ENCODE measurements at places on chromosomes 7 and 10.
A peak's percentile ranks its signal among the peaks of the same experiment; 100 is the strongest.

DNA sequence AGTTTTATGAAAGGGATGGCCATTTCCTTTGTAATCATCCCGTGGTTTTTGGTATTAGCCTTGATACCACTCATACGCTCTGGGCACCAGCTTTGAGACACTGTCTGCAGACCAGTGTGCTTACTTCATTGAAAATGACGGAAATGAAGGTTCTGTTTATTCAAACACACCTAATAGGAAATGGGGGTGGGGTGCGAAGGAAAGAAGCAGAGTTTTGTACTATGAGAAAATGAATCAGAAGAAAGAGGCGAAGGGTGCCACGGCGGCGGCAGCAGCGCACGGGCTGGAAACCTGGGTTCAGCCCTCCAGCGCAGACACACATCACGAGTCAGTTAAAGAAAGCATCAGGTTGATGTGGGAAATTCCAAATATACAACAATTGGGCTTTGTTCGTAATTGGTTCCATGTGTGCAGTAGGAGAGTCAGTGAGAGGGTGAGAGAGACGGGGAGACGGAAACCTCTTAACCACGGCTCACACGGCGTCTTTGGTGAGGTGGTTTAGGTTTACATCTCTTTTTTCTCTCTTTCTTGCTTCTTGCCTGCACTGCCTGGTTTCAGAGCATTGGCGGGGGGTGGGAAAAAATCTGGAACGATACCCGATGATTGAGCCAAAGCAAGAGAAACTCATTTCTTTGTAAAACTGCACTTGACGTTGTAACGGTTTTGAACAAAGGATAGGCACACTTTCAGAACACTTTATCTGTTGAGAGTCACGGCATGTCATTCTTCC lies 321.2 kb downstream of the FRMD4A start:
- DNase-seq: no peak
- no peaks in the 10 kb centered on the region for H3K27me3 ChIP-seq
- H3K4me1 ChIP-seq: no peaks in the 10 kb centered on the region
- H3K36me3 ChIP-seq: no peaks in the 10 kb centered on the region
- no peak overlapping the region for H3K4me3 ChIP-seq

DNA sequence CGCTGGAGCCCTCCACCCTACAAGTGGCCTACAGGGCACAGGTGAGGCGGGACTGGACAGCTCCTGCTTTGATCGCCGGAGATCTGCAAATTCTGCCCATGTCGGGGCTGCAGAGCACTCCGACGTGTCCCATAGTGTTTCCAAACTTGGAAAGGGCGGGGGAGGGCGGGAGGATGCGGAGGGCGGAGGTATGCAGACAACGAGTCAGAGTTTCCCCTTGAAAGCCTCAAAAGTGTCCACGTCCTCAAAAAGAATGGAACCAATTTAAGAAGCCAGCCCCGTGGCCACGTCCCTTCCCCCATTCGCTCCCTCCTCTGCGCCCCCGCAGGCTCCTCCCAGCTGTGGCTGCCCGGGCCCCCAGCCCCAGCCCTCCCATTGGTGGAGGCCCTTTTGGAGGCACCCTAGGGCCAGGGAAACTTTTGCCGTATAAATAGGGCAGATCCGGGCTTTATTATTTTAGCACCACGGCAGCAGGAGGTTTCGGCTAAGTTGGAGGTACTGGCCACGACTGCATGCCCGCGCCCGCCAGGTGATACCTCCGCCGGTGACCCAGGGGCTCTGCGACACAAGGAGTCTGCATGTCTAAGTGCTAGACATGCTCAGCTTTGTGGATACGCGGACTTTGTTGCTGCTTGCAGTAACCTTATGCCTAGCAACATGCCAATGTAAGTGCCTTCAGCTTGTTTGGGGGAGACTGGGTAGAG lies at the start of gene COL1A2:
Gene COL1A2 (plus strand): TSS at position 459 of the 704 bp plus-strand sequence. CDS start 137 bp downstream, at position 596.
- H3K27me3 ChIP-seq: no peaks in the 10 kb centered on the region
- no peak for DNase-seq
- H3K4me1 ChIP-seq: 0 out of 2 replicates have a peak, but pooled peaks cover 4% of the 10 kb centered on the region
- no peak within 1 kb of the TSS for H3K4me3 ChIP-seq
- no peak within 1 kb of the TSS for H3K27ac ChIP-seq
- no peaks in the 10 kb centered on the region for H3K36me3 ChIP-seq

GRCh38 chr7:92614660-92615174 lies 24.5 kb upstream of the FAM133B start:
- DNase-seq: no peak
- H3K4me3 ChIP-seq: no peak overlapping the region
- no peak overlapping the region for H3K27ac ChIP-seq

DNA sequence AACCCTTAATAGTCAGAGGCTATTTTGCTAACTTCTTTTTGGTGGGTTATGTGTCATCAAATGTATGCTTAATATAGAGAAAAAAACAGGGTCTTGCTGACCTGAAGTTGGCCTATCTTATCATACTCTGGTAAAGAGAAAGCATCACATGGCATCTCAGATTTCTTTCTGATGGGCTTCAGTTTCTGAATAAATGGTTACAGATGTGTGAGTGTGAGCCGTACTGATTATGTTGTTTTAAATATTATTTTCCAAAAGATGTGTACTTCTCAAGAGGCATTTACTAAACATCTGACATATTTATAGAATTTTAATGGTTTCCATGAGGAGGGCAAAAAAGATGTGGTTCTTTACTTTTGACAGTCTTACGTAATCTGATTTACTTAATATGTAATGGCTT lies 28.4 kb downstream of the BBS9 start:
- no peaks in the 10 kb centered on the region for H3K36me3 ChIP-seq
- H3K4me3 ChIP-seq: no peak overlapping the region
- DNase-seq: no peak
- H3K27ac ChIP-seq: no peak overlapping the region

GRCh38 chr10:69744971-69745370 lies 56.7 kb upstream of the COL13A1 start:
- H3K4me3 ChIP-seq: no peak overlapping the region
- H3K27ac ChIP-seq: no peak overlapping the region
- H3K36me3 ChIP-seq: no peaks in the 10 kb centered on the region

DNA sequence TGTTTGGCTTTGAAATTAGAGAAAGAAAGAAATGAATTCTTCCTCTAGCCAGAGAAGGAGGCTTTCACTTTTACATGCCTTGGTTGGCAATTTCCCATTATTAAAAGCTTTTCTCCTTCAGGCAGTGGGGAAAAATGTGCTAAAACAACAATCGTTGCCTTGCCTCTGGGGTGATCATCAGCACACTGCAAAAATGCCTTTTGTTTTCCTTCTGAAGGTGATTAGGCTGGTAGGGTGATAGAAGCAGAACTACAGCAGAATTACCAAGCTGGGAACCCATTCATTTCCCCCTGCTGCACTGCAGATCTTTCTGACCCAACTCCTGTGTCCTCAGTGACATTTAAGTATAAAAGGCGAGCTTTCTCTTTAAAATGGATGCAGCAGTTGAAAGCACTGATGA lies 22.2 kb downstream of the ANK3 start:
- H3K36me3 ChIP-seq: no peaks in the 10 kb centered on the region
- no peak overlapping the region for H3K27ac ChIP-seq
- no peak for DNase-seq
- H3K27me3 ChIP-seq: no peaks in the 10 kb centered on the region

DNA sequence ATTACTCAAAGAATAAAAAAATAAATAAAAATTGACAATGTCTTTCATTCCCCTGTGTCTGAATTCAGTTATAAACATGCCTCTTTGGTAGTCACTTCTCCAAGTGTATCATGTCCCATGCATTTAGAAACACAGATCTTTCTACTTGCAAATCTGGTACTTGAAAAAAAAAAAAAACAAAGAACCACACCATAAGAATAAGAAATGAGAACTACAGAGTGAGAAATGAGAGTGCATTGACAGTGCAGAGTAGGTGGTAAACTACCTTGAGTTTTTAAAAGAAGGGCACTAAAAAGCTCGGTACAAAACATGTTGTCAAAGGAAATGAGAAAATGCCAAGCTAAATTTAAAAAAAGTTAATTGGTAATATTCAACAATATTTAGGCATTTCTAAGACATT lies 123.0 kb downstream of the GPR85 start:
- H3K27ac ChIP-seq: no peak overlapping the region
- H3K36me3 ChIP-seq: no peaks in the 10 kb centered on the region
- H3K4me1 ChIP-seq: no peaks in the 10 kb centered on the region

DNA sequence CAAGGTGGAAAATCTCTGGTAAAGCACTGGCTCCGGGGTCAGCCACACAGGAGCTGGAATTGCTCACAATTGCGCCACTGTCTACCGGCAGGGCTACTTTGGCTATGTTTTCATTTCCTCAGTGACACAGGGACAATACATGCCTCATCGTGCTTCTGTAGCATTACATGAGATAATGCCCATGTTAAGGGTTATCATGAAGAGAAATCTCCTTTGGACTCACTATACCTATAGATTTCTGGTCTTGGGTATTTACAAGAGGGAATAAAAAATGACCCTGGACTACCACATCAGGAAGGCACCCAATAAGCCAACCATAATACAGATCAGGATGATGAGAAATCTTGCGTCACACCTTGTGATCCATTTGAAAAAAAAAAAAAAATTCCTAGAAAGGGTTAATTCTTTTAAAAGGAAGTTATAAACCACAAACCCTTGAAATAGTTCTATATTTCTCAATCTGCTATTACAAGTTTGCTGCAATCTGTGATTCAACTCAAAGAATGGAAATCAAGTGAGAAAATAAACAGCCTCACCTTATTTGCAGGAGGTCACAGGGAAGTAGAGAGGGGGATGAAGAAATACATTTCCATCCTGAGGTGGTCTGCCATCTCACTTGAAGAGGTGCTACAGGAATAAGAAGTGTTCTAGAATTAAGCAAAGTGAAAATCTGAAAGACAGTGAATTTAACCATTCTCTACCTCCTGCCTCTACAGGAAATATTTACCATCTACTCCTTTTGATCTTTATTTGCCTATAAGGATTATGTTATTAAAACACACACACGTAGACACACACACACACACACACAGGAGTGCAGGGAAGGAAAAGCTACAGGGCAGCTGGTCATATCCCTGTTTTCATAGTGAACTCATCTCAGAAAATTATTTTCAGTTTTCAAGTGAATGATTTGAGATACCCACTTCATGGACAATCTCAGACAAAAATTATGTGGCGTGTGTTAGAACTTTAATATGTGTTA lies 231.3 kb upstream of the CELF2 start:
- no peak overlapping the region for H3K27ac ChIP-seq
- no peaks in the 10 kb centered on the region for H3K36me3 ChIP-seq
- H3K4me3 ChIP-seq: no peak overlapping the region
- no peaks in the 10 kb centered on the region for H3K4me1 ChIP-seq
- no peaks in the 10 kb centered on the region for H3K27me3 ChIP-seq

GRCh38 chr10:122237331-122237990 lies 33.6 kb upstream of the BTBD16 start:
- H3K4me1 ChIP-seq: no peaks in the 10 kb centered on the region
- no peak overlapping the region for H3K27ac ChIP-seq
- H3K36me3 ChIP-seq: no peaks in the 10 kb centered on the region
- DNase-seq: no peak
- no peak overlapping the region for H3K4me3 ChIP-seq
- H3K27me3 ChIP-seq: no peaks in the 10 kb centered on the region

DNA sequence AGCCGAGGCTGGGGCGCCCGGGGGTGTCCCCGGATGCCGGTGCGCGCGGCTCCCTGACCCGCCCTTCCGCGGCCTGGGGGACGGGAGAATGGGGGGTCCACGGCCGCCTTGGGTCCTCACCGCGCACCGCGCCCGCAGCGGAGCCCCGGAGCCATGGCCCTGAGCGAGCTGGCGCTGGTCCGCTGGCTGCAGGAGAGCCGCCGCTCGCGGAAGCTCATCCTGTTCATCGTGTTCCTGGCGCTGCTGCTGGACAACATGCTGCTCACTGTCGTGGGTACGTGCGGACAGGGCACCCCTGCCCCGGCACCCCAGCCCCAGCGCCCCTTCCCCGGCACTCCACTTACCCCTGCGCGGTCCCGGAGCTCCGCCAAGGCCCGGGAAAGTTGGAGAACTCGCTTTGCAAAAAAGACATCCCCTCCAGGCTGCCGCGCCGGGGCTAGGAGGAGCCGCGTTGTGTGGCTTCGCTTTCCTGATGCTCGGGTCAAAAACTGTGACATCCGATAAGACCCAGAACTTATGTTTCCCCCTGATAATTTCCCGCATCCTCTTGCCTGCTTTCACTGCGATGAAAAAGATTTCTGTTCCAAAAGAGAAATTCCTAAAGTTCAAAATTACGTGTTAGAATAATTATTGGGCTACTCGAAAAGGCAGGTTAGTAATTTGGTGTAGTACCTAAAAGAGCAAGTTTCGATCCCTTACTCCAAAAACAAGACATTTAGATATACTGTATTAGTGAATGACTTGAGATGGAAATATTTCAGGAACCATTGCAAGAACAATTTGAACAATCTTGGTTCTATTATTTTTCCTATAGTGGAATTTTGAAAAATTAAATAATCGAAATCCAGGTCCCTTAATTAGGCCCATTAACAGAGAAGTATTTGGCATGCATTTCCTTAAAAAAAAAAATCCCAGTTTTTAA lies 888 bp downstream of the SLC18A2 start:
- no peaks in the 10 kb centered on the region for H3K27me3 ChIP-seq
- H3K36me3 ChIP-seq: no peaks in the 10 kb centered on the region
- H3K4me3 ChIP-seq: no peak overlapping the region
- H3K27ac ChIP-seq: no peak overlapping the region
- no peaks in the 10 kb centered on the region for H3K4me1 ChIP-seq

GRCh38 chr10:123470336-123470921 lies 195.7 kb upstream of the GPR26 start:
- H3K36me3 ChIP-seq: no peaks in the 10 kb centered on the region
- no peak overlapping the region for H3K4me3 ChIP-seq

DNA sequence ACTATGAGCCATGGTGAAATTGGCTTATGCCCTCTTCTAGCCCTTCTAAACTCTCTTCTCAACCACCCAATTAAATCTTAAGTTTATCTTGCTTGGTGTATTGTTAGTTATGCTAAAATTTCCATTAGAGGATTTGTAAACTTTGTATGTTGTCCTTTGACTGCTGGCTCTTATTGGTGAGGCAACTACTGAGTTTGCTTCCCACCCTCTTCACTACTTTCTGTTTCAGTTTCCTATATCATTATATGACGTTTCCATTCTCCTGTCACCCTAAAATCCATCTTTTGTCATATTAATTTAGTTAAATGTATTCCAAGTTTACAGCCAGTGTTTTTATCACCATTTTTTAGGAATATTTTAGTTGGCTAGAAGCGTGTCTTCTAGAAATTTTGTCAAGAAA lies 80.9 kb upstream of the VWC2 start:
- peak overlapping the region; percentile 15 for H3K4me3 ChIP-seq
- peaks cover 6% of the 10 kb centered on the region for H3K4me1 ChIP-seq
- DNase-seq: peak; percentile 57
- H3K27me3 ChIP-seq: no peaks in the 10 kb centered on the region
- H3K27ac ChIP-seq: no peak overlapping the region

DNA sequence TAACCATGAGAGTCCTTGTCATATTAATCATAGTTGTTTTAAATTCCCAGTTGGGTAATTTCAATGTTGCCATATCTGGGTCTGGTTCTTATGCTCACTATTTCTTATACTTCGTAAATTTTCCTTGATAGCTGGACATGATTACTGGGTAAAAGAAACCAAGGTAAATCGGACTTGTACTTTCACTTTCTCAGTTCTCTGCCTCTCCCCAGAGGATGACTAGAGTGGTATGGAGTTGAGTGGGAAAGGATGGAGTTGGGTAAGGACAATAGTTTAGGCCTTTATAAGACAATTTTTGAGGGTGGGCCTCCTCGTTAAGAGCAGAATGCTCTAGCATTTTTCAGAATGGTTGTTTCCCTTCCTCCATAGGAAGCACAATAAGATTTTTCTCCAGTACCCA lies 106.1 kb downstream of the CRPPA start:
- H3K27me3 ChIP-seq: no peaks in the 10 kb centered on the region
- no peaks in the 10 kb centered on the region for H3K36me3 ChIP-seq
- H3K27ac ChIP-seq: no peak overlapping the region

GRCh38 chr10:24209432-24209771 lies 464 bp downstream of the KIAA1217 start:
- peak overlapping the region; percentile 62 for H3K4me3 ChIP-seq
- no peak overlapping the region for H3K27ac ChIP-seq
- no peaks in the 10 kb centered on the region for H3K36me3 ChIP-seq
